ENCODE measurements at places on chromosomes 7 and 10.

DNA sequence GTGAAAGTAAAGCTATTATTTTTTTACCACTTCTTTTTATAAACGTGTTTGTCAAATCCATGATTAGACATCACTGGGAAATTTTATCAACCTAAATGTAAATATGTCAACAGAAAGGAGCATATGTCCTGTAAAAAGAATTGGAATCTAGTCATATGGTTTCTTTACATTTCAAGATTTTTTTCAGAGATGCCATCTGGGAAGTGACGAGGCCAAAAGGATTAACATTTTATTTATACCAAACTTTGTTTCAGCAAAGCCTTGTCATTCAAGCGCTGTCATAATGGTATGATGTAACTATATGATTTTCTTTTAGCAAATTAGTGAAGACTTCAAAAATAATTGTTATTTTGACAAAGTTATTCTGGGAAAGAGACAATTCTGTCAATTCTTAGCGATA is 117.3 kb downstream of the SEMA3A start:
- no peak for DNase-seq

GRCh38 chr7:150631866-150632864 is at the start of gene GIMAP6:
GIMAP6 (minus strand) TSS chr7:150632385; CDS start chr7:150630142, 2,243 bp downstream.
- peak; percentile 32 for DNase-seq

GRCh38 chr7:41974870-41975557 is 262.0 kb downstream of the GLI3 start:
- DNase-seq = no peak

GRCh38 chr7:134710854-134711624 is 64.4 kb downstream of the BPGM start:
- peak; percentile 20 for DNase-seq

DNA sequence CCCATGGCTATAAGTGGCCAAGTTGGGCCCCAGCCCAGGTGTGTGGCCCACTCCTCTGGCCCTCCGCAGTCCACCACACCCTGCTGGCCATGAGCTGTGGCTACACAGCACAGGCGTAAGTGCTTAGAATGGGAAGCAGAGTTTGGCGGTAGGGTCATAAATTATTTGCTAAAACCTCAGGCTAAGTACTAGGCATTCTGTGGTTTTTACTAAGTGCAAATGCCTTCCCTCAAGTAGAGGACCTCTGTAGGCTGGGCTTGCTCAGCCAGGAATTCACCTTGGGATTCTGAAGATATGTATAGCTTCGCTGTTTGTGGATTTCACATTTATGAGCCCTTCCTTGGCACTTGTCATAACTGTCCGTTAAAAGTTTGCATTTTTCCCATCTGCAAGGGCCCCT is 44.8 kb upstream of the LOXL4 start:
- no peak for DNase-seq

GRCh38 chr10:32661346-32661745 is 215.4 kb downstream of the CCDC7 start:
- no peak for DNase-seq

DNA sequence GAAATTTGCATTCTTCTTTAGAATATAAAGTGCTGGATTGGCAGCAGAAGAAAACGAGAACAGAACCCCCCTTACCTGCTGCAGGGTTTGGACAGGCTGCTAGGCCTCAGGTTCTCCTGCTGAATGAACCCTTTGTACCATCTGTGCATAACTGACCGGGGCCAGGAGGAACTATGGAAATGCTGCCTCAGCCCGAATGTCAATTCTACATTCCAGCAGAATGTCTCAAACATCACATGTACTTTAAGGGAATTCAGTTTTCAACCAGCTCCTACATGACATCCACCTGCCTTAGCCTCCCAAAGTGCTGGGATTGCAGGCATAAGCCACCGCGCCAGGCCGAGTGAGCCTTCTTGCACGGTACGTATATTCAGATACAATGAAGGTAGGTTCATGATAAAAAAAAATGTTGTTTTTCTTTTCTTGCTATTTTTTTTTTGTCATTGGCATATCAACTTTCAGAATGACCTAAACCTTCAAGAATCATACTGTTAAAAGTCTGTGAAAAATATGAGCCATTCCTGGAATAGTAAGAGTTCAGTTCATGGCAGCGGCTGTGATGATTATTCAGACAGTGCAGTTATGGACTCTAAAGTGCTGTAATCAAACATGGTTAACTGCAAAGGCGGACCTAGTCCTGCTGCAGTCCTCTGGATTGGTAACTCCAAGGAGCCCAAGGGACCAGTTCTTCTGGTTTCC is 84.4 kb upstream of the TNS3 start:
- DNase-seq = no peak

DNA sequence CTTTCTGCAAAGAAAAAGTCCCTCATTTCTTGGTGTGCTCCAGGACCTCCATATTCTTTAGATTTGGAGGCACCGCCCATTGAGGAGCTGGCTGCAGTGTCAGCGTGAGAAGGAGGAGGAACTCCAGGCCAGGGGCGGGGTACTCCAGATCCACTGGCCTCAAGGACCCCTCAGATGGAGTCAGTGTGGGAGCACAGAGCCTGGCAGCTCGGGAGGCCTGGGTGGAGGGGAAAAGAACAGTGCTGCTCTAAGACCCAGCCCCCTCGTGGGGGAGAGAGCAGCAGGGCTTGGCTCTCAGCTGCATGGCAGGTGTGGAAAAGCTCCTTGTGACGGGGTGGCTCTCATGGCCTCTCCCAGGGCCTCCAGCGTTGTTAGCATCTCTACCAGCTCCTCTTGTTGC is 70.5 kb downstream of the ITGB1 start:
- DNase-seq = no peak

- no peak for DNase-seq
Measured at GRCh38 chr7:28517606-28518005, 105.3 kb downstream of the CREB5 start.

DNA sequence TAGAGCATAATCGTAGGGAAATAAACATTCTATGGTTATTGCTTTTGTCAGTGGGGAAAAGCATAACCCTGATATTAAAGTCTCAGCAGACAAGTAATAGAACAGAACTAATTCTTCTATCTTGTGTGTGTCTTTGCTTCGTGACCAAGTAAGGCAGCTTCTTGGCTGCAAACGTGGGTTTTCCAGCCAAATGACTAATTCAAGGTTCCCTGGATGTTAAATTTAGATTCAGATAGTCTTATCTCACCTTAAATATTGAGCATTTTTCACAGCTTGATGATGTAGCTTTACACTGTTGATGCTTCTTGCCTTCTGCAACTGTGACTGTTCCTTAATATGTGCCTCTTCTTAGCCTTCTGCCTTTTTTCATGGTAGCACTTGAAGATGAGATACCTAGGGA is 113.0 kb downstream of the EXOC4 start:
- no peak for DNase-seq

- DNase-seq = no peak
Measured at GRCh38 chr10:2985729-2986232, 81.6 kb upstream of the PFKP start.

DNA sequence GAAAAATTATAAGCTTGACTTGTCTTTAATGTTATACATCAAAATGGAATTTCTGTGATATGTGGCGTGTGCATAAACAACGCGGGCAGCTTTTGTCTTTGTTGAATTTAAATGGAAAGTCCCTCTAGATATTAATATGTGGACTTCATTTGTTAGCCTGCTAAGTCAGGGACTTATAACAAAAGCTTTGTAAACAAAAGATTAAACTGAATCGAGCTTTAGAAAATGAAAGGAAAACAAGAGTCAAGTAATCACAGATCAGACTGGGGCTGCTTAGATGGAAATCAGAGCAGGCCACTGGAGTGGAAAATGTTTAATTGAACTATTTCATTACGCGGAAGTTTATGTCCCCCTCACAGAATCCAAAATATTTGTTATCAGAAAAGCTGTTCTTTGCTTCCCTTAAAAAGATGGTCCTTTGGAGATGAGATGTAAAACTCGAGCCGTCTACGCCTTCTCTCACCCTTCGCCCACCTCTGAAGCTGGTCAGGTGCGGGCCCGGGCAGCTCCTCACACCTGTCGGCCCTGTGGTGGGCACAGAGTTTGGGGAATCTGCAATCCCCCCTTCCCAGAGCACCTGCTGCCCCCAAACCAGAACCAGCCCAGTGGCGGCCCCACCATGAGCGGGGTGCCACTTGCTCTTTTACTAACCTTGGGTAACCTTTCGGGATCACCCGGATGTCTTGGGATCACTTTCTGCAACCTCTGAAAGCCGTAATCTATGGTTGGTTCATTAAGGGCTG is 116.2 kb downstream of the EBF3 start:
- DNase-seq = no peak

- DNase-seq = no peak
Measured at GRCh38 chr7:26534649-26535482, 243.2 kb downstream of the SNX10 start.

GRCh38 chr7:42702647-42703046 is 209.2 kb downstream of the C7orf25 start:
- DNase-seq = no peak

DNA sequence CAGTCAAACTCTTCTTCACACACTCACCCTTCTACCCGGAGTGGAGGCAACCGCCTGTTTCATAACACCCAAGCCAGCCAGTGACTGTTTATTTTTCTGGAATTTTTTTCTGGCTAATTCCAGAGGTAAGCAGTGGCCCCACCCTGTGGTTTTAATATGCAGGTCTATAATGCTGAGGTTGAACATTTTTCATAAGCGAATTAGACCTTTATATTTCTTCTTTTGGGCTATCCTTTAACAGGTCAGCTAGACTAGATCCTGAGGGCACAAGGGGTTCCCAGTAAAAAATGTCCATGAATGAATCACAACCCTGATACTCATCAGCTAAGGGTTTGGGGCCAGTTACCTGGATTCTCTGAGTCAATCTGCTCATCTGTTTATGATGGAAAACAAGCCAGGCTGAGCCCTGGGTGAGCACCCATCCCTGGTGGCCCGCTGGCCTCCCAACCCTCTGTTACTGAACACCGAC is 76.2 kb downstream of the GRB10 start:
- no peak for DNase-seq

DNA sequence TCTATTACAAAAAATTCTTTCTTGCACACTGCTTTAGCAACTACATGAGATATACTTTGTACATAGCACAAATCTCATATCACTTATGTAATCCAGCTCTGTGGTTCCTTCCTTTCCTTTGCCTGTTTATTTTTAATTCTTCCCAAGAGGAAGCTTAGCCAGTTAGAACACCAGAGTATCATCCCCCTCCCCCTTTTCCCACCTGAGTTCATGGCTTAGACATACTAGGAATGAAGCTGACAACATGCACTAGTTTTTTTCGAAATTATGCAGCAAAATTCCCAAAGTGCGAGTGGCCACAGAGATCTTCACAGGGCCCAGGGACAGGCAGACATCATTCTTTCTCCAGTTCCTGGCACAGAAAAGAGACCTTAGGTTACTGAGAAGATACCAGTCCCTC is 17.8 kb downstream of the CAV1 start:
- DNase-seq = no peak

DNA sequence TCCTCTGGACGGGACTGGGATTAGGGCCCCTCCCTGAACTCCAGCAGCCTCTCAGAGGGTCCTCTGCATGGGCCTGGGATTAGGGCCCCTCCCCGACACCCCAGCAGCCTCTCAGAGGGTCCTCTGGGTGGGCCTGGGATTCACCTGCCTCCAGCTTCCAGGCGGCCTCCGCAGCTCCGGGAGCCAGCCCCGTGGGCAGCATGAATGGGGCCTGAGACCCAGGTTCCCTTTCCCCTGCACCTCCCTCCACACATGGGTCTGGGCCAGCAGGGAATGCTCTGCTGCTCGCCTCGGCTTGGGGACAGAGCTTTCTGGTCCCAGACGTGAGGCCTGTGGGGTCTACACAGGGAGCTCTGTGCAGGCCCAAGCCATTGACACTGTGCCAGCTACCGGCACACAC is 5.5 kb downstream of the TUBGCP2 start:
- no peak for DNase-seq

DNA sequence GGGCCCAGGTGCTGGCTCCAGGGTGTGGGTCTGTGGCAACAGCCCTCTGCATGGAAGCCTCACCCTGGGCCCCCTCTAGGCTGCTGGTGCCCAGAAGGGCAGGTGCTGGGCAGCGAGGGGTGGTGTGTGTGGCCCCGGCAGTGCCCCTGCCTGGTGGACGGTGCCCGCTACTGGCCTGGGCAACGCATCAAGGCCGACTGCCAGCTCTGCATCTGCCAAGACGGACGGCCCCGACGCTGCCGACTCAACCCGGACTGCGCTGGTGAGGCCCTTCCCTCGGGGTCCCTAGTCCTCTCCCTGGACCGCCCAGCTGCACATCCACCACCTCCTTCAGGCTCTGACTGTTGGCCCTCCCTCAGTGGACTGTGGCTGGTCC is 18.8 kb upstream of the ZNF467 start:
- no peak for DNase-seq

GRCh38 chr7:29937132-29937531 is 52.5 kb downstream of the SCRN1 start:
- no peak for DNase-seq

- DNase-seq = no peak
Measured at GRCh38 chr10:29784175-29784773, 149.5 kb upstream of the SVIL start.

GRCh38 chr10:35006836-35007235 is 83.3 kb downstream of the CUL2 start:
- DNase-seq = no peak

- no peak for DNase-seq
Measured at GRCh38 chr10:31304291-31304970, 14.6 kb upstream of the ZEB1 start.

- no peak for DNase-seq
Measured at GRCh38 chr10:132539431-132539839, 1.8 kb downstream of the INPP5A start.

DNA sequence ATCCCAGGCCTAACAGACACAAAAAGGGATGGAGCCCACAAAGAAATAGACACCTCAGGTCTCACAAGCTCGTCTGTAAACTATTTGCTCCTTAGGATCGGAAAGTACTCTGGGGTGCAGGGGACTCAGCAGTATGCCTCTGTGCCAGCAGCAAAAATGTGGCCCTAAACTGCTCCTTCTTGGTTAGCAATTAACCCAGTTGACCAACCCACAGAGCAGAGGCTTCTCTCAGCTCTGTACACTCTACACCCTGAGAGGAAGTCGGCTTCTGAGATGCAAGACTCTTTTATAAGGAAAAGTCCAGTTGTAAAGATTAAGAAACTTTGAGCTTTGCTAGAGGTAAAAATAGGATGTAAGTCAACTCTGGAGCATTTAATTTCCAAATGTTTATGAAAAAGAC is 156.3 kb upstream of the PRSS58 start:
- no peak for DNase-seq

DNA sequence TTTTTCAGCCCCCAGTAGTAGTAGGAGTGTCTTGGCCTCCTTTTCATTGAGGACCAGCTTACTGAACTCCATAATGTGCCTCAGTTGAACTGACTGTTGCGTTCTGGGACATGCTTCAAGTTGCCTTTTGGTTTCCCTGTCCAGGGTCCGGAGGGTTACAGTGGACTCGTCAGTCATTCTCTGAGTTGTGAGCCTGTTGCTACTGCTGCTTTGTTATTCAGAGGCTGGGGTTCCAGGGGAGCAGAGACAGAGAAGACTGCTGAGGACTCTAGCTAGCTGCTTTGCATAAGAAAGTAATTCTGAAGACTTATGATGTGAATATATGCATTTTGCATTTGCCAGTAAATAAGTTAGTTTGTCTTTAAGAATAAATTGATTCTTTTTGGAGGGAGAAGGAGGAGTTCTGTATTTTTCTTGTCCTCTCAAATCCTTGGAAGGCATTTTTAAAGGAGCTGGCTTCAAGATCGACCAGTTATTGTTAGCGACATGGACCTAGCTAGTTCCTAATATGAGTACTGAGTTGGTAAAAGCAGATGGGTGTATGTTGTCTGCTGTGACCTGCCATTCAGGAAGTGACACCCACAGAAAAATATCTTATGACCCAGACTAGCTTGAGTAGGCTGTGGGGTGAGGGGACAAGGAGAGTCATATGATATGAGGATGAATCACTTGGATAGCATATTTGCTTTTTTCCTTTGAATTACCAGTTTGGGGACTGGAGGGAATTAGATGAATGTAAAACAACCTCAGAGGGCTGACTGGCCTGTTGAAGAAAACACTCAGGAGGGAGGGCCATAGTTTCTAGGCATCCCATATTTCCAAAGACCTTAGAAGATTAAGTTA is 8.3 kb downstream of the PI4K2A start:
- no peak for DNase-seq
